ENCODE measurements at places on chromosomes 2 and 18. TPM values are rescaled to one million over a fixed set of nuclear protein-coding genes. Genes with fewer than 3 reads are reported as not detected.

Gene PER2
- total RNA-seq, result 4.2 TPM

Gene IL36B
- total RNA-seq, result not detected

Gene PKDCC
- total RNA-seq, result 2.1 TPM

Gene WNT10A
- total RNA-seq, result not detected

Gene IL1A
- total RNA-seq, result 22.1 TPM

Gene TMEM169
- 0.17 TPM for total RNA-seq

Gene FZD7
- 16.8 TPM for total RNA-seq

Gene PID1
- 24.8 TPM for total RNA-seq

Gene CFAP65
- total RNA-seq, result not detected

Gene CCBE1
- total RNA-seq, result not detected

Gene SCYGR4
- total RNA-seq, result 0.14 TPM

Gene ACMSD
- total RNA-seq, result not detected

Gene ZBTB7C
- 0.09 TPM for total RNA-seq

Gene SLC16A14
- total RNA-seq, result 28.4 TPM

Gene DOK6
- total RNA-seq, result 6.7 TPM

Gene SCN1A
- total RNA-seq, result 0.05 TPM

Gene WNT6
- not detected for total RNA-seq

Gene SLC4A3
- 0.97 TPM for total RNA-seq

Gene TYMS
- total RNA-seq, result 23.4 TPM

Gene SIX2
- 0.15 TPM for total RNA-seq

Gene SERPINB13
- total RNA-seq, result not detected

Gene GKN1
- total RNA-seq, result 1.6 TPM

Gene CD8B2
- total RNA-seq, result not detected

Gene DTYMK
- total RNA-seq, result 70.3 TPM

Gene KCNS3
- 0.23 TPM for total RNA-seq

Gene GPR35
- 0.38 TPM for total RNA-seq

Gene RUFY4
- total RNA-seq, result not detected

Gene SERPINB11
- 107 TPM for total RNA-seq

Gene M1AP
- total RNA-seq, result not detected

Gene FARP2
- total RNA-seq, result 29.2 TPM

Gene SKA1
- 58.7 TPM for total RNA-seq

Gene DCDC2C
- not detected for total RNA-seq

Gene FMNL2
- 80.5 TPM for total RNA-seq

Gene UGT1A10
- not detected for total RNA-seq

Gene SPIRE1
- 46.2 TPM for total RNA-seq

Gene UGT1A4
- total RNA-seq, result not detected

Gene FAM161A
- total RNA-seq, result 6.5 TPM

Gene CREB1
- 77.9 TPM for total RNA-seq

Gene TANK
- 106 TPM for total RNA-seq

Gene FBXO15
- total RNA-seq, result 1.1 TPM

Gene HRH4
- total RNA-seq, result 0.12 TPM

Gene RTP5
- not detected for total RNA-seq

Gene MC5R
- total RNA-seq, result not detected

Gene TGFA
- 0.64 TPM for total RNA-seq

Gene GYPC
- not detected for total RNA-seq

Gene PIKFYVE
- total RNA-seq, result 38.4 TPM

Gene OSR1
- 5.1 TPM for total RNA-seq

Gene GPN1
- 39.5 TPM for total RNA-seq

Gene CCDC148
- 0.32 TPM for total RNA-seq

Gene NAT8
- not detected for total RNA-seq

Gene UNC80
- not detected for total RNA-seq

Measured in NCI-H460 (cell line).